T-helper 22 cell (primary cell): ENCODE measurements at places on chromosomes 16 and 17.
A peak's percentile ranks its signal among the peaks of the same experiment; 100 is the strongest.

DNA sequence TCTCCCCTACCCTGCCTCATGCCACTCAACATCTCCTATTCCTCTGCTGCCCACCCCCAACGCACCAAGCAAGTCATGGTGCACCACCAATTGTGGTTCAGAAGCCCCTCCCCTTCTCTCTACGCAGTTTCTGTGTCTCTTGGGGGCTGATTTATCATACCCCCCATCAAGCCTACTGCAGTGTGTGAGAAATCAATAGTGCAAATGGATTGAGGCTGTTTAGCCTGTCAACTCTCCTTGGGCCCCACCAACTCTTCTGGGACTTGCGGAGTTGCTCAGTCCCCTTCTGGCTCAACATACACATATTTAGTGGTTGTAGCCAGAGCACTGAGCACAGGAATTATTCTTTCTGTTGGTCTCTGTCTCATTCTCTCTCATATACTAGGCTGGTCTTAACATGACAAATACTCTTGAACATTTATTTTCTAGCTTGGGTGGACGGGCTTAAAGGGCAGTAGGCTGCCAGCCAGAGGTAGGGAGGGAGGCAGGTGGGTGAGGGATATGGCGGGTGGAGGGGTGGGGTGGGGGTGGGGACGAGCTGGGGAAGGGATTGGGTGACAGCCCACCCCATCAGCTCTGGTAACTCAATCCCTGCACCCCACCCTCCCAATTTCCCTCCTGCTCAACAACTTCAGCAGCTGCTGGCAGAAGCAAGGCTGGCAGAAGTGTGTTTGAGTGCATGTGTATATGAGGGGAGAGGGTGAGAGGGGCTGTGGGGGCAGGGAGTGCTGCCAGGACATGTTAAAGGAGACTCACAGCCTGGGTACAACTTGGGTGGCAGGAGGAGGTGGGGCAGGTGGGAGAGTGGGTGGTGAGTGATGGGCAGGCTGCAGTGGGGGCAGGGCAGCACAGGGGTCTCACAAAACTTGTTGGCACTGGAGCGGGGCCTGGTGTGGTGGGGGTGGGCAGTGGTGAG is 4.9 kb downstream of the RARA start:
- no peak for DNase-seq

DNA sequence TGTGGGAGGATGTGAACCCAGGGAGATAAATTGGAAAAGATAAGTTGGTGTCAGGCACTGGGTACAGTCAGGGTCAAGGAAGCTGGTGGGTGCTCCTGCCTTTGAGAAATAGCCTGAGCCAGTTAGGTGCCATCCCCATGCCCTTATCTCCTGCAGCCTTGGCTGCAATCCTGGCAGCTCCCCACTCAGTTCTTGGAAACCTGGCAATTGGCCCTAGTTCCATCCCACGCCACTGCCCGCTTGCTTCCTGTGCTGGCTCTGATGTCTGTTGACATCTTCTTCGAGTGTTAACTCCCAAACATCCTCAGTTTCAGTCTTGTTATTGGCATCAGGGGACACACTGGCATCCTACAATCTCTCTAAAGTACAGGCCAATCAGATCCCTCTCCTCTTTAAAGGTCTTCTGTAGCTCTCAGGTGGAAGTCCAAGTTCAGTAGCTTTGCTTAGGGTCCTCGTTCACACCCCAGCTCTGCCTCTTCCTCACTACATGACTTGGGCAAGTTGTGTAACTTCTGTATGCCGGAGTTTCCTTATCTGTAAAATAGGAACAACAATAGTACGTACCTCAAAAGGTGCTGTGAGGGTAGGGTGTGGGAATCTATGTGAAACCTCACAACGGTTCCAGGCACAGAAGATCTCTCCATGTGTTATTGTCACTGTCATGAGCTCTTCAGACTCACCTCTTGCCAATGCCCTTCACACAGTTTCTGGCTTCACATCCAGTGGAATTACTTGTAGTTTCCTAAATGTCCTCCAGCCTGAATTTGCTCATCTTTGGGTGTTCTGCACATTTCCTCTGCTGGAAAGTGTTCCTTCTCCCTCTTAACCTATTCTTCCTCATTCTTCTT is 13.5 kb upstream of the PRKAR1A start:
- no peak for DNase-seq

DNA sequence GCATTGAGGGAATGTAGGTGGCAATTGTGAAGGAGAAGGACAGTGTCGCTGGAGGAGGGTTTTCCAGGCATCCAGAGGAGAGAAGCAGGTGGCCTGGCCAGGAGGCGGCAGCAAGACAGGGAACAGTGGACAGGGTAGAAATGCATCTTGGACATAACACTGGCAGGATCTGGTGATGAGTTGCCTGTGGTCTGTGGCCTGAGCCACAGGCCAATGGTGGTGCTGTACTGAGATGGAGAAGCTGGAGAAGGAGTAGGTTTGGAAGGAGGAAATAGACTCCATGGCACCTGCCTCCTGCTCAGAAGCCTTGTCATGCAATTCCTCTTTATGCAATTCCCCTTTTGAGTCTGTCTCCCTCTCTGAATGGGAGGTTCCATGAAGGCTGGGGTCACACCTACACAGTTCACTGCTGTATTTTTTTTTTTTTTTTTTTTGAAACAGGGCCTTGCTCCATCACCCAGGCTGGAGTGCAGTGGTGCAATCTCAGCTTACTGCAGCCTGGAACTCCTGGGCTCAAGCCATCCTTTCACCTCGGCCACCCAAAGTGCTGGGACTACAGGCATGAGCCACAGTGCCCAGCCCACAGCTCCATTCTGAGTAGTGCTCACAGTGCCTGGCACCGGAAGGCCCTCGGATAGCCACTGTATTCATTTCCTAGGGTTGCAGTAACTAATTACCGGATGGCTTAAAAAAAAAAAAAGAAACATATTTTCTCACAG is 13.5 kb upstream of the CACNG4 start:
- no peak for DNase-seq

DNA sequence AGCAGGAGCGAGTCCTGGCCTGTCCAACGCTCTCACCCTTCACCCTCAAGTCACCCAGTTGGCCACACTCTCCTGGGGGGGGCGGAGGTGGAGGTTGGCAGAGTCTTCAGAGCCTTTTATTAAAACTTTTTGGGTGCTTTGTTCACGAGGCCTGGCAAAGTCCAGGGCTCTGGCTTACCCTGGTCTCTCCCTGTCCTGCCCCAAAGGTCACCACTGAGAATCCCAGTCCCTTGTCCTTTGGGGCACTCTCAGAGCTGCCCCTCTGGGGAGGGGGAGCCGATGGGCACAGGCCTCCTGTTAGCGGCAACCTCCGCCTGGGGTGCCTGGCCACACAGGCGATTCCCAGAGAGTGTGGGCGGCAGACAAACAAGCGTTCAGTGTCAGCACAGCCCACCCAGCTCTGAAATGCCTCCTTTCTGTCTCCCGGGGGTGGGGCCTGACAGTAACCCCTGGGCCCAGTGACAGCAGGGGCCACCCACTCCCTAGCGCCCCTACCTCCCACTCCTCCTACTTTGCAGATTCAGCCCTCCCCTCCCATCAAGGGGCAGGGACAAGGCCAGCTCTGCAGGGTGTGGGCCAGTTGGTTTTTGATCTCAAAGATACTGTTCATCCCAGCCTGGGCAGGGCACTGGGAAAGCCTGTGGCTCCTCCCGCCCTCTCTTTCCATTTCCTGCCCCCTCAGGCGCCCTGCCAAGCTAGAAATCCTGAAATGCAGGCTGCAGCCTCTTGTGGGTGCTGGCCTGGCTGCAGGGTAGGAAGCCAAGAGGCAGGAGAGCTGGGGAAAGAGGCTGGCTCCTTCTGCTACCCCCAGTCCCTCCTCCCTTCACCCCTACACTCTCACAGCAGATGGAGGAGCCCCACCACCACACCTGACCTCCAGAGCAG is 36.6 kb upstream of the EMP2 start:
- DNase-seq, result no peak

DNA sequence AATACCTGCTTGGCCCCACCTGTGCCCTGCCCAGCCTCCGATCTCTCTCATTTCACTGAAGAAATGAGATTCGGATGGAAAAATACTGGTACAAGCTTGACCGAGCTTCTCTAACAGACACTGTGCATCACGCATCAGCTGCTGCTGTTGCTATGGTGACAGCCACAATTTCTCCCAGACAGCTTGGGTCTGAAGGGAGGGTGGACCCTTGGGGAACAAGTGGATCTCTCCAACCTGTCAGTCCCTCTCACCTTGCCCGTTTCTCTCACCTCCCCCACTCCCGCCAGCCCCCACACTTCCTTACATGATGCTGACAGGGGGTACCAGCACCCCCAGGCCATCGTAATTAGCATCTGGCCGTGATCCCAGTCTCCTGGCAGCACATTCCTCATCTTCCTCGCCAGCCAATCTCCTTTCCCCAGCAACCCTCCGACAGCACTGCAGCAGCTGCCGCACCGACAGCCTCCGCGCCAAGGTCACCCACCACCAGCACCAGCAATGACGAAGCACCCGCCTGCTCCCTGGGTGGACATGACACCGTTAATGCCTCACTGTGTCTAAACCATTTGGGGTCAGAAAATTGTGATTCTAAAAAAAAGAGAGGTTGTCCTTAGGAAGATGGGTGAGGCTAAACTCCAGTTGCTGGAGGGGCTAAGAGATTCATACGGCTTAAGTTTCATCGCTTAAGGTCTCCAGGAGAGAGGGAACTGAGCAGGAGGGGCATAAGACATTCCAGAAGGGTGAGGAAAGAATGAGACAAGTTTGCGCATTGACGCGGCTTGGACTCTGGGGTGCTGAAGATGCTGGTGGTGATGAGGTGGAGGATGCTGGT is 58.6 kb upstream of the TNRC6A start:
- no peak for DNase-seq

- DNase-seq, result no peak
Observed at GRCh38 chr17:77753246-77753645, 205.3 kb upstream of the TNRC6C start.

GRCh38 chr17:60135151-60135950 is 14.4 kb upstream of the CA4 start:
- DNase-seq, result peak; percentile 66

GRCh38 chr17:2302778-2303203 is 794 bp downstream of the SMG6 start:
- DNase-seq, result no peak

DNA sequence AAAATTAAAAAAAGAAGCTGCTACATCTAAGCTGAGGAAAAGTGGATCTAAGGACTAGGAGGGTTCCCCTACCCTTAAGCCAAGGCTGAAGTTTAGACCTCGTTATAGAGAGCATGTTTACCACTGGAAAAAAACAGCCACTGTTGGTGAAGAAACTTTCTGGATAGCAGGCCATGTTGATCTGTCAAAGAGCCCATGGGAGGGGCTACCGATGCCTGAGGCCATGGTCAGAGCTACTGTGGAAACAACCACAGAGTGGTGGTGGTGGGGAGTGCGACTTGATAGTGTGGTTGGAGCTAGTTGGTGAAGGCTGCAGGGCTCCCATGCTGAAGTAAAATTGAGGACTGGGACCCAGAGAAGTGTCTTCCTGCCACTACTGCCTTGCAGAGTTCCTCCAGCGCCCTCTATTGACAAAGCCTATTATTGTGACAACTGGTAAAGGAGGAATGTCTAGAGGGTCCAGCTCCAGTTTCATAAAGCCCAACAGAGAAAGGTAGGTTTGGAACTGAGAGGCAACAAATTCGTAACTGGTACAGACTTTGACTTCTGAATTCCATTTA is 12.7 kb upstream of the FAM20A start:
- DNase-seq, result no peak

GRCh38 chr16:11006656-11007055 is 62.3 kb downstream of the CLEC16A start:
- no peak for DNase-seq

DNA sequence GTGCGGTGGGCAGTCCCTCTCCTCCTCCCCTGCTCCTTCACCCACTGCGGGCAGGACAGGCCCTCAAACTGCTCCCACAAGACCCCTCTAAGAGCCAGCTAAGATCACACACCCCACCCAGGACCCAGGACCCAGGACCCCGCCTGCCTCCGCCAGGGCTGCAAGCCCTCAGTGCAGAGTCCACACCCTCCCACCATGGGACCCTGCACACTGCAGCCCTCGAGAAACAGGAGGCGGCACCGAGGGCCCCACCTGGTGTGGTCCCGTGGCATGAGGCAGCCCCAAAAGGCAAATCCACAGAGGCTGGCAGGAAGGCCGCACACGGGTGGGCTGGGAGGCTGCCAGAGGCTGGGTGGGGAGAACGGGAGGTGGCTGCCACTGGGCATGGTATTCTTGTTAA is 94.7 kb downstream of the ENGASE start:
- DNase-seq, result no peak

GRCh38 chr17:61757168-61757567 is 106.2 kb downstream of the BRIP1 start:
- no peak for DNase-seq

- no peak for DNase-seq
Observed at GRCh38 chr17:58666858-58667267, 25.0 kb downstream of the TEX14 start.

- no peak for DNase-seq
Observed at GRCh38 chr17:16940116-16940881, 31.6 kb downstream of the TNFRSF13B start.

GRCh38 chr16:89407282-89407924 is 83.0 kb downstream of the ANKRD11 start:
- DNase-seq, result no peak

DNA sequence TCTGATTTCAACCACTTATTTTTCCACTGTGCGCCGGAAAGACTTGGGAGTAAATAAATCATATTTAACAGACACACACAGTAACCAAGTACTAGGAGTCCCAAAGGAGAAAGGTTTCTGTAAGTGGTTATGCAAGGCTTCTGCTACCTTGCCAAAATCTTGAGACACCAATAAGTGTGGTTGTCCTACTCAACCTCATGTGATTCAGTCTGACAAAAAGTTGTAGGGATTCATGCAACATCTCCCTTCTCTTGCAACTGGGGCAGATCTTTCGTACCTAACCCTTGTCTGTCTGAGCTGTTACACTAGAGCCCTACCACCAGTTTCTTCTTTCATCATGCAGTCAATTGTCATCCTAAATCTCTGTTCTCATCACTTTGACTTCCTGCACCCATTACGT is 69.9 kb upstream of the NUDT7 start:
- no peak for DNase-seq

GRCh38 chr16:3675601-3676130 is 21.2 kb downstream of the DNASE1 start:
- no peak for DNase-seq

DNA sequence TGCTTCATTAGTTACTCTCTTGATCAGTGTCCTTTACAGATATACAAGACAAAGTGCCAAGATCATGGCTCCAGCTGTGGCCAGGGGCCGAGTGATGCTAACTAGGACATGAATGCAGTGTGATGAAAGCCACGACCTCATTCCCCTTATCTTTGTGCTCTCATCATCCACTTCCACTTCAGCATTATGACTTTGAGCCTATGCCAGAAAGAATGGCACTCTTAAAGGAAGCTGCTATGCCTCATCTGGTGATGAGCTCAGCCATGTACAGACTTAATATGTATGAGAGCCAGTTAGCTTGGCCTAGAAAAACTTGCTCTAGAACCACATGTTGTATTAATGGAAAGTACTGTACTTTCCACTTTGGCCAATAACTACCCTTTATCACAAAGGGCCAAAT is 179.1 kb downstream of the TOX3 start:
- DNase-seq, result no peak

DNA sequence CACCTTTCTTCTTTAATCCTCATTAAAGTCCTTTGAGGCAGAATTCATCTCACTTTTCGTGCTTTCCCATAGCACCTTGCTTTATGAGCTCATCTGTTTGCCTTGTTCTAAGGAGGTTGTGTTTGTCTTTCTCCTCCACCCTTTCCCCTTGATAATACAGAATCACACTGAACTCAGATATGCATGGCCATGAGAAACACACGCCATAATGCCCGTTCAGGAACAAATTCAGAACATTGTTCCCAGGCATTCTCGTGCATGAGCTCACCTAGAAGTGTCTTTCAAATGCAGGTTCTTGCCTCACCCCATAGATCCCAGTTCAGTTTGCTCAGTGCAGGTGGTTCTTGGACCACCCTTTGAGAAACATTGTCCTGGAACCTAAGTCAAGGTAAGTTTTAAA is 71.1 kb downstream of the TMEM114 start:
- DNase-seq, result no peak
